ENCODE measurements at places on chromosomes 1 and 21.

DNA sequence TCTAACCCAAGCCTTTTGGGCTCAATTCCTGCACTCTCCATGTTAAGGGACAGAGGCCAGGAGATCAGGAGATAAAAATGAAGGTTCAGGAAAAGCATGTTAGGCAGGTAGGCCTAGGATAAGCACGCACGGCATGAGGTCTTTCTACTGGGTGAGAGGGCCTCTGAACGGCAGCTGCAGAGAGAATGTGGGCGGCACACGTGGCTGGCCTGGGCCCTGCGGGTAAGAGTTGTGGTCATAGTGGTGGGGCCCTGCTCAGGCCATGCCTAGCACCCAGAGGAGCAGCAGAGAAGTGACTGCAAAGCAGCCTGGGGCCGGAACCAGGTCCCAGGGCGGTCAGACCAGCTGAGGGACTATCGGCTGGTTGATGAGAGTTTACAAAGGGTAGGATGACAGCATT, 7.5 kb upstream of the FOXO6 start:
- DNase-seq, result no peak

DNA sequence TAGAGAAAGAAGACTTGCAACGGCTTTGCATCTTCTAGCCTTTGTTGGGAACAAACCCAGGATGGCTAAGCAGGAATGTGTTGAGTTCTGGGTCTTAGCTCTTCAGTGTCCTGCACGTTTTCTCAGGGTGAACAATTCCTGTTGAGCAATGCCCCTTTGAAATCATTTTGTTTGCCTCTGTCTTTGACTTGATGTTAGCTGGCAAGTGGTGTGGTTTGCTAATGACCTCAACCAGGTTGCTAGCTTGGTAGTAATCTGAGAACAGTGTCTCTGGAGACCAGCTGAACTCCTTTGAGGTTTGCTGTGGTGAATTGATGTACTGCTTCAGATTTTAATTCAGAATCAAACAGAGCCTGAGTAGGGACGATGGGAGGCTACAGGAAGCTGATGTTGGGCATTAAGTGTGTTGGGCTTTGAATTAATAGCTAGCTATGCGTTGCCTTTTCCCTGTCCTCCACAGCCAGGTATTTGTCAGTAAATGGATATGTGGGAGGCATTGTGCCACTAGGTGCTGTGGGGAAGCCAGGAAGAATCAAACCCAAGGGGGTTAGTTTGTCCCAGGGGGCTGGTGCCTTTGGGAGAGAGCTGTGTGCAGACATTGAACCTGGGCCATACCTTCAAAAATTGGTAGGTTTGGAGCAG, 23.3 kb upstream of the SRSF10 start:
- DNase-seq, result no peak

- no peak for DNase-seq
Measured at GRCh38 chr1:17520473-17521319, 18.8 kb upstream of the ARHGEF10L start.

DNA sequence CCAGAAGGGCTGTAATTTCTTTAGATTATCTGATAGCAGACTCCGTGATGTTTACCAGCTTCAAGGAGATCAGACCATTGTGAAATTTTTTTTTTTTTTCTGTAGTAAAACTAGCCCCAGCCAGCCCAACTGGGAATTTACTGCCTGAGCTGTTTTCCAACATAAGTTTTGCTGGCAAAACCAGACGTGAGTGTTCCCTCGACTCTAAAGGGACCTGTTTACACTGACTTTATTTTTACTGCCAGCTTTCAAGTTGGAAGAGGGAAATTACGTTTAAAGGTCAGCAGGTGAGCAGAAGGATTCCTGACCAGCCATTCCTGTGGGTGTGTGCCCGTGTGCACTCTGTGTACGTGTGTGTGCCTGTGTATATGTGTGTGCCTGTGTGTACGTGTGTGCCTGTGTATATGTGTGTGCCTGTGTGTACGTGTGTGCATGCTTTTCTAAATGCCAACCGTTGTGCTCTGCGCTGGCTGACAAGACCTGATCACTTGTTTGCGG, 374 bp downstream of the MAB21L3 start:
- no peak for DNase-seq

DNA sequence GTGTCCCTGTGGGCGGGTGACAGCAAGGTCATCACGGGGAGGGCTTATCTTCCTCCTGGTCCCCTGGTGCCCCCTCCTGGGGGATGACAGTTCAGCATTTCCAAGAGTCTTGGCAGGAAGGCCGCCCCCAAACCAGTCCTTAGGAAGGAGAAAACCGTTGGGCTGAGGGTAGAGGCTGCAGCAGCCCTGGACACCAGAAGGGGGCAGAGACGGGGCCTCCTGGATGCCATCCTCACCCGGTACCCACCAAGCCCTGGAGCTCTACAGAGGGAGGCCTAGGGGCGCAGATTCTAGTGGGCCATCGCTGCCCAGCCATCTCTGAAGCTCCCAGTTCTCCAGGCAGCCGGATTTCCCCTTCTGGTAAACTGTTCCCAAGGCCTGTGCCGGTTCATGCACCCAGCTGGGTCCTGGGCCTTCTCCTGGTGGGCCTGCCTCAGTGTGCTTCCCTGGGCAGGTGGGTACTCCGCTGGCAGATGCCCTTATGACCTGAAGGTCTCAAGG, 14.8 kb upstream of the ZNF669 start:
- DNase-seq, result no peak

- no peak for DNase-seq
Measured at GRCh38 chr1:4681026-4681425, 26.6 kb downstream of the AJAP1 start.

GRCh38 chr1:7989762-7990428, 28.4 kb downstream of the PARK7 start:
- no peak for DNase-seq

DNA sequence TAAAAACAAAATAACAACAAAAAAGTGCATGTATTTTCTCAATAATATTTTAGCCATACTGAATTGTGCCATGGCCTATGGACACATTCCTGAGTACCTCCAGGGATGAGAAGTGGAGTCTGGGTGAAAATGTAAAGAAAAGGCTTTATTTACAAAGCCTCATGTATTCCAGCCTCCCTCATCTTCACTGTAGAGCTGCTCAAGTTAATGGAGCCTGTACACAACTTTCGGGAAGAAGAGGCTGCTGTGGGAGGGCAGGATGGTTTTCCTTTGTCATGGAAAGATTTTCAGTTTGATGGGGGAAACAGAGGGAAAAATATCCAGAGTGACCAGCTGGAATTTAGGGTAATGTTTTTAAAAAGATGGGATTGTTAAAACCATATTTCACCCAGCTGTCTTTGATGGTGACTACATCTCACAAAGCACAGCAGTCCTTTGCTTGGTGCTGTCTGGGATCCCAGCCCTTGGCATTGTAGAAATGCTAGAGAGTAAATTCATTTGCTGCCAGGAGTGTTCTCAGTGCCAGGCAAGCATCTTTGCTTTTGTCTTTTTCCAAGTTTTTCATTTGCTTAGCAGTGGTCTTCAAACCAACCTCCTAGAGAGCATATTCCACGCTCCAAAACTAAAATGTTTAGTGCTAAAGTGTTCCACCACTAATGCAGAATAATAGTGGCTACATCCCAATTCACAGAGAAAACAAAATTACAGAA, 54.9 kb downstream of the DPT start:
- no peak for DNase-seq

DNA sequence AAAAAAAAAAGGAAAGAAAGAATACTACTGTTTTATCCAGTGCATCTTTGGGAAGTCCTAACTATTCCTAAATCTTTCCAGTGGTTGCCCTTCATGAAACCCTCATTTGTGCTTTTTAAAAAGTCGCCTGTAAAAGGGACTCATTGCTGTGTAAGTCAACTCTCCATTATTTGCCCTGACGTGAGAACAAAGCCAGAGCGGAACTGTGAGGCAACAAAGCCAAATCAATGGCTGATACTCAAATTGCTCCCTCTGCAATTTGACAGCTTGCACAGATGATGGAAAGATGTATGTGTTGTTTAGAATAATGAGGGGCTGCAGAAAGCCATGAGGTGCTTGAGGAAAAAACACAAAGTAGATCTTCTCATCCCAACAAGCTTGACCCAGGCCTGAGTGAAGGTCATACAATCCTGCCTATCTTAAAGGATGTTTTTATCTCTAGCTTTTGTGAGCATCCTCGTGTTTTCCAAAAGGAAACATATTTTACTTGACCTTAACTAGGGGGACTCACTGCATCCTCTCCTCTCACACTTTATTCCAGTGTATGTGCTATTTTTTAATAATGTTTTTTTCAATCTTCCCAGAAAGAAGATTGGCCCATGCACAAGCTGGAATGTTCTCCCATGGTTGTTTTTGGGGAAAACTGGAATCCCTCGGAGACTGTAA, 33.4 kb downstream of the SMYD2 start:
- DNase-seq, result no peak

DNA sequence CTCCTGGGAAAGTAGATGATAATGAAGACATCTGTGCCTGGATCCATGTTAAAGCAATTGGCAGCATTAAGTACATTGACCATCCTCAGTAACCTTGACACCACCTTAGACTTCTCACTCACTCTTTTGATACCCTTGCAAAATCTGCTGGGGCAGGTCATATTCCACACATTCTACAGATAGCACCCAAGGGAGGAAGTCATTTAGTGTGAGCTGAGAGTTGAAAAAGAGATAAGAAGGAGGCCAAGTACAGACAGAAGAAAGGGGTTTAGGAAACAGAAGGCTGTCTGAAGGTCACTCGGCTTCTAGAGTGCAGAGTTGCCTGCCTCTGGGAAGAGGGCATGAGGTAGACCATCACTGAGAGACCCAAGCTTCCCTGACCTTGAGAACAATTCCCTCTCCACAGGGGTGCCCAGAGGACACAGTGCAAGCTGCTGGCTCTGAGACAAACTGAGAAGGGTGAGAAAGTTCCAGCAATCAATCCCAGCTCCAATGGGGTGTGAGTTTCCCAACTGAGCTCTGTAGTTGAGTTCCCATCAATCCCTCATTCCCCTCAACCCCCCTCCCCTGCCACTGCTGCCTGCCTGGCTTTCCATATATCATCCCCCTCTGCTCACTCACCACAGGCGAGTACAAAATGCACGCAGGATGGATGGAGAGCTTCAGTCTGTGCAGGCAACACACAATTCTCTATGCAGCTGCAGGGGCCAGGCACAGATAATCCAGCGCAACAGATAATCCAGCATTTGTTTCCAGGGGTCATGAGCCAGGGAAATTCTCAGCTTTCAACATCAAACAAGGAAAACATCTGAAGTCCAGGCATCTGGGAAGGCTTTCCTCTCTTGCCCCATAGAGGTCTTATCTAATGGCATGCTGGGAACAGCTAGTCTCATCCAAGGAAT, 7.4 kb upstream of the MOB3C start:
- DNase-seq, result no peak

GRCh38 chr1:231190456-231190855, 28.6 kb downstream of the TRIM67 start:
- DNase-seq, result no peak

DNA sequence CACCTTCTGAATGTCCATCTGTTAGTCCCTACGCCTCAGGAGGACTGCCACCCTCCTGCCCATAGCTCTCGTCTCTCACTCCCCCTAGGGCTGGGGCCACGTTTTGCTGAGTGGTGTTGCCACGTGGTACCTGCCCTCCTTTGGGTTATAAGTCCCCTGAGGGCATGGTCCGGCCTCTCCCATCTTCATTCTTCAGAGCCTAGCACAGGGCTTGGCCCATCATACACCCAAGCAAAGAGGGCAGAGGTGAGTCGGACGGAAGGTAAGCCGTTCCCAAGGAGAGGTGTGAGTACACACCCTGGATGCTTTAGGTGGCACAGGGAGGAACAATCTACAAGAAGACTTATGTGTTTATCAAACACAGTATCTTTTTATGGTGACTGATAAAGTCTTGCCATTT, 10.9 kb downstream of the PADI2 start:
- DNase-seq, result no peak

- no peak for DNase-seq
Measured at GRCh38 chr1:63327417-63328054, 5.2 kb downstream of the FOXD3 start.

GRCh38 chr1:104671684-104672353, 922.1 kb downstream of the AMY1C start:
- DNase-seq, result no peak

DNA sequence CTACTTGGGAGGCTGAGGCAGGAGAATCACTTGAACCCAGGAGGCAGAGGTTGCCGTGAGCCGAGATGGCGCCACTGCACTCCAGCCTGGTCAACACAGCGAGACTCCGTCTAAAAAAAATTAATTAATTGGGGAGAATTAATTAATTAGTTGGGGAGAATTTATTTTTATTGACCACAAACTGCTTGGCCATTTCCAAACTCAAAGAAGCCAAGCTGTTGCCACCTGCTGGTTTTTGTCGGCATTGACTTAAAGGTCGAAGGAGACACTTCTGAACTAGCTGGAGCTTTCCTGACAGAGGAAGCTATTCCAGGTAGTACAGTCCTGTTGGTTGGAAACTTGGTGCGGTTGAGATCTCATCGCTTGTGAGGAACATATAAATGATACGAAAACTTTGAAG, 13.1 kb downstream of the MAP1LC3C start:
- no peak for DNase-seq

GRCh38 chr1:233282582-233282886, 13.0 kb downstream of the PCNX2 start:
- no peak for DNase-seq

DNA sequence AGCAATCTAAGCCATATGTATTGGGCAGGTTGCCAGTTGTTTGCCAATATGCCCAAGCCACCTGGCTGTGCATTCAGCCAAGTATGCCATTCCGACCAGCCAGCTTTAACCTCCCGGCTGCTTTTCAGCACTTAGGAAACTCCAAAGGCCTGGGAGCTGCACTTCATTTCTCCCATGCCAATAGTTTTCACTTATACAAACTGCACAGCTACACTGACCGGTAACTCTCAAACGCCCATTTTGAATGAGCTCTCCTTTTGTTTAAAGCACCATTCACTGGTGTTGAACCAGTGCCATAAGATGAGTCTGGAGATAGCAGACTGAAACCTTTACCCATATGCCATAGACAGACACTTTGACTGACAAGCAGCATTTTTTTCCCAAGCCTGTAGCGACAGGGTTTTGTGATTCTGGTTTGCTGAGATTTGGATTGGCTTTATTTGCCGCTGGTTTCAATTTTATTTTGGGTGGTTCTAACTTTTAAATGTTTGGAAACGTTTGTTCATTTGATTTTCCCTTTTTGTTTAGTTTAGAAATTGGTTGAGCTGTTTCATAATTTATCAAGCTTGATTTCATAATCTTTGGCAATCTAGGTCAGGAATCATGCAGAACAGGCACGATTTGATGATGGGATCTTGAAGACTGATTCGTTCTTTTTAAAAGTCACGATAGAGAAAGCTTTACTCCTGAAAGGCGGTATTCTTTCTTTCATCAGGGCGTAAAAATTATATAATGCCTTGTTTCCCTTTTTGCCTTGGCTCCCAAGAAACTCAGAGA, 144.6 kb downstream of the NFIA start:
- DNase-seq, result no peak

Data from effector CD8-positive, alpha-beta T cell (primary cell).